ENCODE measurements at places on chromosomes 3 and 15.

DNA sequence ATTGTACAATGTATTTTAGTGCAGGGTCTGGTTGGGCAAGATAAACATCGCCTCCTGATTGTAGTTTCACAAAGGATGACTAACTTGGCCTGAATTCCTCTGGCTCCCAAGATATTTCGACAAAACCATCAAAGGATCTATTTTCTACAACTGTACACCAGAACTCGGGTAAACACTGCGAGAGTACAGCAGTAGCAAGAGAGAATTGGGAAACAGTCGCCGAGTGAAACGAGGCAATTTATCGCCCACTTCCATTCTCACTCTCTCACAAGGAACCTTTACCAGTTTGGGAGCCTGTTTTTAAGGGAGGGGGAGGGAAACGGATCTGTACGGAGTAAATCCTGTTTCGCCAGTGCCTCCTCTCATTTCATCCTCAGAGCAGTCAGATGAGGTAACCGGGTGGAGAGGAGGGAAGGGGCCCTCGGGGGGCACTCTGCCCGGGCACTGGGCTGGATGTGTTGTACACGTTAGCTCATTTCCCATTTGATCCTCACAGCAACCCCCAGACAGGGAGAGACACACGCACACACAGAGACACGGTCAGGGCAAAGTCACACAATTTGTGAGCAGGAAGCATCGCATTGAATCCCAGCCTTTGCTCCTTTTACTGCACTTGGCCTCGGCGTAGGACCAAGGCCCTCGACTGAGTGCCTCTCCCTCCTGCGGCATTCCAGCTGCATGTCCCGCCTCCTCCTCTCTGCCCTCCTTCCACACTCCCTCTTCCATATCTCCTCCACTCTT is 120.1 kb downstream of the LIPC start:
- no peaks in the 10 kb centered on the region for H3K27me3 ChIP-seq
- H3K4me1 ChIP-seq: peaks cover 13% of the 10 kb centered on the region
- no peak for DNase-seq
- no peaks in the 10 kb centered on the region for H3K36me3 ChIP-seq

GRCh38 chr3:5339967-5340535 is 152.5 kb downstream of the EDEM1 start:
- no peak overlapping the region for H3K27ac ChIP-seq
- no peak overlapping the region for H3K4me3 ChIP-seq
- no peaks in the 10 kb centered on the region for H3K36me3 ChIP-seq
- H3K4me1 ChIP-seq: peaks cover 3% of the 10 kb centered on the region

DNA sequence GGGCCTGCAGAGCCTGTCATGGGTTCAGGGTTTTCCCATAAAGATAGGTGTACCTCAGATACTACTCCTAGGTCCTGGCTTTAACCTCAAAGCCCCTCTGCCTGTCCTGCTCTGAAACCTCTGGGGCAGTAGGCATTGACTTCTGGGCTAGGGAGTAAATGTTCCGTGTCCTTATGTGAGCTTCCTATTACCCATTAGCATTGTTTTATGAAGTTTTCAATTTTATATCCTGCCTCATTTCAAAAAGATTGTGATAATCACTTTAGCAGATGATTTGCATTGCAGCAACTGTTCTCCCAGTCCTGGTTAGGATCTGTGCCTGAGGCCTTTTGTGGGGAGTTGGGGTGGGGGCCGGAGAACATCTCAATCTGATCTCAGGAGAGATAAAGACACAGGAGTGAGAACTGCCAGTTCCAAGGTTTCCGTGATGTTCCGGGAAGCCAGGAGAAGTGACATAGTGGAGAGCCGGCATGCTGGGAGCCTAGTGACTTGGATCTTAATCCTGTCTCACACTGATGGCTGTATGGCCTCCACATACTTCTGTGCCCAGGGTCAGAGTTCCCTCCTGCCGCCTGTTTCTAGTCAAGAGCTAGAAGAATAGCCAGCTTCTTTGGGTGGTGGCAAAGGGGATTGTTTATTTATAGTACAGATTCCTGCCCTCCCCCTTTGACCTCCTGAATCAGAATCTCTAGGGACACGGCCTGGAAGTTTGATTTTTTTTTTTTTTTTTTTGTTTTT is 10.6 kb downstream of the TPM1 start:
- H3K36me3 ChIP-seq: peaks cover 6% of the 10 kb centered on the region
- H3K27me3 ChIP-seq: no peaks in the 10 kb centered on the region
- no peak overlapping the region for H3K27ac ChIP-seq
- no peak overlapping the region for H3K4me3 ChIP-seq
- H3K4me1 ChIP-seq: peaks cover 13% of the 10 kb centered on the region

- H3K27ac ChIP-seq: no peak overlapping the region
- no peak overlapping the region for H3K4me3 ChIP-seq
- H3K27me3 ChIP-seq: peaks cover 7% of the 10 kb centered on the region
- no peak for DNase-seq
These were observed 113.4 kb downstream of the CCNL1 start for GRCh38 chr3:157046520-157046919.

GRCh38 chr15:69064649-69065048 is 50.2 kb downstream of the NOX5 start:
- H3K27me3 ChIP-seq: peaks cover 3% of the 10 kb centered on the region
- no peak overlapping the region for H3K4me3 ChIP-seq
- DNase-seq: no peak
- H3K27ac ChIP-seq: no peak overlapping the region
- no peaks in the 10 kb centered on the region for H3K36me3 ChIP-seq
- peaks cover 17% of the 10 kb centered on the region for H3K4me1 ChIP-seq

DNA sequence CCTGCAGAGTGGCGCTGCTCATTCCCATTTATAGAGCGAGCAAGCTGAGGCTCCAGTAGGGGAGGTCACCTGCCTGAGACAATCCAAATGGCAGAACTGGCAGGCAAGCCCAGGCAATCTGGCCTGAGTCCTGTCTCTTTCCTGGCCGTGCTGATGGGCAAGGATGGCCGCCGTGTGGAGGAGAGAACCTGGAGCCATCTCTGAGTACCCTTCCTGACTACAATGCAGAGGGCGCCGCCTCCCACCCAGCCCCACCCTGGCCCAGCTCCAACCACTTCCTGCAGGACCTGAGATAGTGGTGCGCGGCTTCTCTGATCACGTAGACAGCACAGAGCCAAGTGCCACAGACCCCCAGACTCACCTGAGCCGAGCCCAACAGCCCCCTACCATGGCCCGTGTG is 7.0 kb downstream of the TLR9 start:
- peak; percentile 65 for DNase-seq
- H3K27ac ChIP-seq: peak overlapping the region; percentile 85
- no peak overlapping the region for H3K4me3 ChIP-seq
- H3K27me3 ChIP-seq: no peaks in the 10 kb centered on the region

GRCh38 chr3:136050250-136050649 is 84.7 kb downstream of the PPP2R3A start:
- DNase-seq: no peak
- no peak overlapping the region for H3K4me3 ChIP-seq
- no peak overlapping the region for H3K27ac ChIP-seq
- no peaks in the 10 kb centered on the region for H3K4me1 ChIP-seq
- peaks cover under 1% of the 10 kb centered on the region for H3K27me3 ChIP-seq
- H3K36me3 ChIP-seq: no peaks in the 10 kb centered on the region

DNA sequence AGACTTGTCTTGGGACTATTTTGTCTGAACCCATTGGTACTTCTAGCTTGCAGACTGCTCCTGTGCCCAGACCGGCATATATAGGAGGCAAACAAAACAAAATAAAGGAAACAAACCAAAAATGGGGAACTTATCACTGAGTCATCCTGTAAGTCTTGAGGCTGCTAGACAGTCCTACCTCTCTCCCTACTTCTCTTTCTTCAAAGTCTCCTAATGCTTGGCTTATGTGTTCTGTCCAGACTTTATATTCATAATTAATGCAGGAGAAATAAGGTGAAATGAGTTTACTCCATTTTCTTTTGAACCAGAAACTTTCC is 266.2 kb downstream of the ZNF385D start:
- no peak overlapping the region for H3K27ac ChIP-seq
- no peaks in the 10 kb centered on the region for H3K36me3 ChIP-seq
- no peaks in the 10 kb centered on the region for H3K4me1 ChIP-seq
- no peak overlapping the region for H3K4me3 ChIP-seq

- H3K4me1 ChIP-seq: peaks cover 4% of the 10 kb centered on the region
- H3K36me3 ChIP-seq: no peaks in the 10 kb centered on the region
- H3K27ac ChIP-seq: no peak overlapping the region
- no peaks in the 10 kb centered on the region for H3K27me3 ChIP-seq
- DNase-seq: no peak
These were observed 7.4 kb downstream of the TRANK1 start for GRCh38 chr3:36937492-36937891.

DNA sequence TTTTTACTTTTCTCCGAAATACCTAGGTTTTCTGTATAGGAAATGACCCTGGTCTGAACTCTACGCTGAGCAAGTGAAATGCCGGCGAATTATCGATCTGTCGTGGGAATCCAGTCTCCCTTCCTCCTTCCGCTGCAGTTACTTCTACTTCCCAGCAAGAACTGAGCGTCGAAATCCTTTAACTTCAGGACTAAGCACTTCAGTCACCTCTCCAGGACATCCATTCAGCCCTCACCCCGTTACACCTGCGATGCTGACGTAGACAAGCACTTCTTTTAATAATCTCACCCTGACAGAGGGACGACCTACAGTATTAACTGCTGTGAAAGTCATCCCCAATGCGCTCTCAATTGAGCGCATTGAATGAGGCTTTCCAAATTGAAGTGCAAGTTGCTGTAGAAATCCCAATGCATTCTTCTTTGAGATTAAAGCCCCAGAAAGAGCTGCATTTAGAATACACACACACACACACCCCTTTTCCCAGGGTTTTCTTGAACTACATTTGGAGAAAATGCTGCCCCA is 1.3 kb downstream of the TOP2B start:
- peak overlapping the region; percentile 83 for H3K4me3 ChIP-seq
- H3K27me3 ChIP-seq: no peaks in the 10 kb centered on the region
- DNase-seq: peak; percentile 29
- H3K4me1 ChIP-seq: peaks cover 54% of the 10 kb centered on the region
- peaks cover 15% of the 10 kb centered on the region for H3K36me3 ChIP-seq

GRCh38 chr3:183711516-183711915 is 13.9 kb downstream of the YEATS2 start:
- H3K4me3 ChIP-seq: no peak overlapping the region
- H3K27ac ChIP-seq: no peak overlapping the region
- H3K4me1 ChIP-seq: peaks cover 7% of the 10 kb centered on the region
- H3K36me3 ChIP-seq: peaks cover 11% of the 10 kb centered on the region

- H3K27me3 ChIP-seq: no peaks in the 10 kb centered on the region
- peak overlapping the region; percentile 89 for H3K4me3 ChIP-seq
- DNase-seq: no peak
- H3K36me3 ChIP-seq: no peaks in the 10 kb centered on the region
- H3K4me1 ChIP-seq: peaks cover 29% of the 10 kb centered on the region
These were observed 927 bp upstream of the FYTTD1 start for GRCh38 chr3:197748597-197749314.

GRCh38 chr3:188168648-188169047 is 14.7 kb downstream of the LPP start:
- peaks cover 64% of the 10 kb centered on the region for H3K4me1 ChIP-seq
- no peaks in the 10 kb centered on the region for H3K27me3 ChIP-seq
- H3K27ac ChIP-seq: no peak overlapping the region
- H3K36me3 ChIP-seq: peaks cover 3% of the 10 kb centered on the region
- no peak for DNase-seq
- H3K4me3 ChIP-seq: no peak overlapping the region

GRCh38 chr15:69727121-69727924 is 274.7 kb downstream of the RPLP1 start:
- H3K4me1 ChIP-seq: peaks cover 38% of the 10 kb centered on the region
- H3K27me3 ChIP-seq: peaks cover 9% of the 10 kb centered on the region
- DNase-seq: no peak
- no peak overlapping the region for H3K4me3 ChIP-seq
- no peak overlapping the region for H3K27ac ChIP-seq

DNA sequence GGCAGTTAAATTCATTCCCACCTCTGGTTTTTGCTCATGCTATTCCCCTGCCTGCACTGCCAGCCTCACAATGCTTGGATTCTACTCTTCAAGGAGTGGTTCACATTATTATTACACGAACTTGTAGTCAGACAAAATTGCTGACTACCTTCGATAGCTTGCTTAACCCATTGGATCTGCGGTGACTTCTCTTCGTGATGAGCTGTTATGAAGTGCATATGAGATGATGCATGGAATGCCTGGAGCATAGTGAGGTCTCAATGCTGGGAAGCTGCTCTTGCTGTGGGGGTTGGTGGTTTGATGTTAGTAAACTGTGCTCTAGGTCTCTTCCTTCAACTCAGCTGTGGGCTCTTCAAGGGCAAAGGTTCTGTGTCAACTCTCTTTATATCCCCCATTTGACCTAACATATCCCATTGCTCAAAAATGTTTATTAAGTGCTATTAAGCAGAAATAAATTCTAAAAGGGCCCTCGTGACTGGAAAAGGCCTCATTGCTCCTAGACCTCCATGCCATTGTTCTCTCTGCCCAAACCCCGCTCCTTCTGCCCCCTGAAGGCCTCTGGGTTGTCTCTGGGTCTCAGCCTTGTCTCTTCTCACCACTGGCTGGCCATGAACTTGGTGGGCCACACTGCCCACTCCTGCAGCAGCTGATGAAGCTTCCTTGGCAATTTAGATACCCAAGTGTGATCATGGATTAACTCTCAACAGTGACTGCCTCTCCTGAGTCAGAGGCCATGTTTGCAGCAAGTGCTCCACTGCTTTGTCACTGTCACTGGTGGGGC is 4.5 kb upstream of the SLCO2A1 start:
- H3K4me1 ChIP-seq: peaks cover 2% of the 10 kb centered on the region
- H3K36me3 ChIP-seq: no peaks in the 10 kb centered on the region
- peaks cover 19% of the 10 kb centered on the region for H3K27me3 ChIP-seq
- H3K27ac ChIP-seq: no peak overlapping the region

- no peaks in the 10 kb centered on the region for H3K36me3 ChIP-seq
- no peaks in the 10 kb centered on the region for H3K27me3 ChIP-seq
- no peak overlapping the region for H3K4me3 ChIP-seq
- DNase-seq: peak; percentile 40
These were observed 63.9 kb downstream of the TMCC1 start for GRCh38 chr3:129829640-129830039.

DNA sequence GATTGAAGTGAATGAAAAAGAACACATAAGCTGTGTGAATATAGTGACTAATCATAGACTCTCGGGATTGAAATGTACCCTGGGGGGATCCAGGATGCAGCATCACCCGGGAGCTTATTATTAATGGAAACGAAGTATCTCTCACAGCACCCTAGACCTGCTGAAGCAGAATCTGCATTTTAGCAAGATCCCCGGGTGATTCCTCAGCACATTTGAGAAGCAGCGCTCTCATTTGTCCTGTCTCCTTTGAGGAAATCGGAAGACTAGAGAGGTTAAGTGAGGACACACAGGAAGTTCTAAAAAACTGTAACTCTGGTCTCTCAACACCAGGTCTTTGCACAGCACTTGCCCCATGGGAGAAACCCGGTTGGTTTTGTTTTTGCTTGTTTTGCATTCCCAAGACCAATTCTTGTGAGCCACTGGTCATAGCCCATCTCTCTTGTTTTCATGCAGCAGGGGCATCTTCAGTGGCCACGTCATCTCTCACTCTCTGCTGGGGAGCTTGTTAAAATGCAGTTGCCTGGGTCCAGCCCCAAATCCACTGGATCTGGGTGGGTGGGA is 30.2 kb downstream of the ZNF710 start:
- no peak overlapping the region for H3K4me3 ChIP-seq
- no peaks in the 10 kb centered on the region for H3K27me3 ChIP-seq
- peaks cover 59% of the 10 kb centered on the region for H3K4me1 ChIP-seq
- DNase-seq: peak; percentile 54
- peak overlapping the region; percentile 80 for H3K27ac ChIP-seq

GRCh38 chr15:100759106-100759505 is 120.5 kb upstream of the ALDH1A3 start:
- H3K36me3 ChIP-seq: no peaks in the 10 kb centered on the region
- H3K4me1 ChIP-seq: no peaks in the 10 kb centered on the region
- no peak overlapping the region for H3K4me3 ChIP-seq
- H3K27me3 ChIP-seq: peaks cover 26% of the 10 kb centered on the region
- no peak for DNase-seq
